Activated CD4-positive, alpha-beta T cell treated with anti-CD3 and anti-CD28 coated beads for 1 hour (primary cell): ENCODE measurements at places on chromosomes 12 and 14.

DNA sequence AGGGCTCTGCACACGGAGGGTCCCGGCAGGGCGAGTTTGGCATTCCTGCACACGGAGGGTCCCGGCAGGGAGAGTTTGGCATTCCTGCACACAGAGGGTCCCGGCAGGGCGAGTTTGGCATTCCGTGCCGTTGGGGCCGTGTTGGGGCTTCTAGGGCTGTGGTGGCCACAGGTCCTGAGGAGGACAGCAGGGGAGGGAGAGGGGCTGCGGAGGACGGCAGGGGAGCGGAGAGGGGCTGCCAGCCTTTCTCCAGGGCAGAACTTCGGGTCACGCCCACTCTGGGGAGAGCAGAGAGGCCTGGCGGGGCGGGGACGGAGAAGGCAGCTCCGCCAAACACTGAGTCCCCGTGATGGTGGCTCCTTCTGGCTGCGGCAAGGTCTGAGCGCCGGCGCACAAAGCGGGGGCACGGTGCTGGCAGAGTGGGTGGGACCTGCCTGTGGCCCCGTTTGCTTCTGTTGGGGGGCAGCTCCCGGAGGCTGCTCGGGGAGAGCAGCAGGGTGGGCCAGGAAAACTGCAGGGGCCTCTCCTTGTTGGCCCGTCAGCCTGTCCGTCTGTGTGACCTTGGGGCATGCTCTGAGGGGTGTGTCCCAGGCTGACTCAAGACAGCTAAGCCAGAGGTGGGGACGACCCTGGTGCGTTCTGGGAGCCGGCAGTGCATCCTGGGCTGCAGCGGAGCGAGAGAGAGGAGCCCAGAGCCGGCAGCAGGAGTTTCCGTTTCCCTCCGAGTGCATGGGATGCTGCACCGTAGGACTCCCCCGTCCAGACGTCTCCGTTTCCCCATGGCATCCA, 60.2 kb downstream of the LRCOL1 start:
- DNase-seq = no peak

- DNase-seq = no peak
These were observed 786.8 kb downstream of the DIO2 start for GRCh38 chr14:79424462-79424861.

GRCh38 chr12:51028813-51029150, 2.6 kb upstream of the SLC11A2 start:
- DNase-seq = no peak

GRCh38 chr12:113305281-113305856, 29.5 kb downstream of the SLC8B1 start:
- DNase-seq = no peak

- DNase-seq = no peak
These were observed 250.2 kb upstream of the GRIP1 start for GRCh38 chr12:66929121-66929520.

DNA sequence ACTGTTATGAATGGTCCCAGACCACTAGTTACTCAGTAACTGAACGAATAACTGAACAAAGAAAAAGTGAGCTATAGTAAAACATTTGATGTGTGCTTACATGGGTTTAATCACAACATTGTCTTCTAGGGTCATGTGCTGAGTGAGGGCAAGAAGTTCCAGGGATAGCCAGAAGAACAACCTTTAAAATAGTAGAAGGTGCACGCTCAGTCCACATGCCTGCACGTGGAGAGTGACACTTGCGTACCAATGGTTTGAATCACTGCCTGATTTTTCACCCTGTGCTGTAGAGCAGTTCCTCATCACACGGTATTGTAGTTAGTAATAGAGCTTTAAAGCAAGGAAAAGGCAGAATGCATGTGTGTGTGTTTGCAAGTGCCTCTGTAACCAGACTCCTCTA, 224.2 kb downstream of the EGLN3 start:
- no peak for DNase-seq
